ENCODE measurements at places on chromosomes 16 and 17. TPM values are rescaled to one million over a fixed set of nuclear protein-coding genes. Genes with fewer than 3 reads are reported as not detected.

DNA sequence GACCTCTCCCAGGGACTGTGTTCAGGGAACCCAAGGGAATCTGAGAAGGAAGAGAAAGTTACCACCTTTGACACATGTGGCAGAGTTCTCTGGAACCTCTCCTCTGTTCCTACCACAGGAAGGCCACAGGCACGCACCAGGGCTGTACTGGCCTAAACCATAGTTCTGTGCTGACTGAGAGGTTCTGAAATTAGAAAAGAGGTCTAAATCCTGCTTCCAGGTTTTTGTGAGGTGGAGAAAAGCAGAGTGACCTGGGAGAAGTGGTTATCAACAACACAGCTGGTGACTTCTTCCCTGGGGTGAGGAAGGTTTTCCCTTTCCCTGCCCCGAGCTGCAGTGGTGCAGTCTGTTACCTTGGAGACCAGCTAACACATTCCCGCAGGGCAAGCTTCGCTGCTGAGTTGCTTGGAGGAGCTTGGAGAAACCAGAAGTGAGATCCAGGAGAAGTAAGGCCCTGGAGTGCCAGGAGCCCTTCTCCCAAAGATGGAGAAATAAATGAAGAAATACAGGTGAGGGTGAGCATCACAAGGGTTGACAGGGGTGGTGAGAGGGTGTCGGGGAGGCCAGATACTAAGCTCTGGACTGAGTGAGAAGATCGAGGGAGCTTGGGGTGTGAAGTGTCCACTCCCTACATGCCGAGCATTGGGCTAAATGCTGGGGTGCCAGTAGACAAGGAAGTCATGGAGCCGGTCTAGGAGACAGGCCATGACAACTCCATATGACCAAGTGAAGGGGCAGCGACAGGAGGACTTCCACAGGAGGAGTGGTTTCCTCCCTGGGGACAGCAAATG lies at the start of gene VWA3A:
VWA3A (plus strand) TSS at position 399 of the 791 bp plus-strand sequence; CDS start at position 496, 97 bp downstream.
- no peak for DNase-seq

DNA sequence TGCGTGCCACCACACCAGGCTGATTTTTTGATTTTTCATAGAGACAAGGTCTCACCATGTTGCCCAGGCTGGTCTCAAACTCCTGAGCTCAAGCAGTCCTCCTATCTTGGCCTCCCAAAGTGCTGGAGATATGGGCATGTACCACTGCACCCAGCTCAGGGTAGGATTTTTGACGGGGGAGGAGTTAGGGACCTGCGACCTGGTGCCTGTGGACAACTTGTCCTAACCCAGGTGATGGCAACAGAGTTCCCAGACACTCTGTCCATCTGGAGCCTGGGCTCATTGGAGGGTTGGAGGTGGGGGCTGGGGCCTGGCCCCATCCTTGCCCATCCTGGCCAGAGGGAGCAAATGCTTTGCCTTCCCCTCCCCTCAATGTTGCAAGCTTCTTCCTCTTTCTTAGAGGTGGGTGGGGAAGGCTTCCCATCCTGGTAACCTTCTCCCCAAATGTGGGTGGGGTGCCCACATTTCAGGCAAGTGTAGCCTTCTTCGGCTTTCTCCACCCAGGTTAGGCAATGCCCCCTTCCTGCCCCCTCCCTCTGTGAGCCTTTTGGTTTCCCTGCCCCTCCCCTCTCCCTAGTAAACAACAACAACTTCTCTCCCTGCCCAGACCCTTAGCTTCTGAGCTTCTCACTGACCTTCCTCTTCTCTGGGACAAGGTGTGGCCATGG lies 24.9 kb downstream of the RARA start:
- DNase-seq: no peak

Gene TNP2
- total RNA-seq: not detected

Gene CNP
- 37.8 TPM for total RNA-seq

GRCh38 chr17:50836826-50837225 lies 1.4 kb downstream of the WFIKKN2 start:
- DNase-seq: no peak

GRCh38 chr16:339680-340079 lies 12.8 kb downstream of the AXIN1 start:
- DNase-seq: no peak

- no peak for DNase-seq
Observed at GRCh38 chr17:80886641-80887573, 104.7 kb upstream of the CHMP6 start.

- no peak for DNase-seq
Observed at GRCh38 chr17:5138616-5139457, 23.0 kb downstream of the USP6 start.

DNA sequence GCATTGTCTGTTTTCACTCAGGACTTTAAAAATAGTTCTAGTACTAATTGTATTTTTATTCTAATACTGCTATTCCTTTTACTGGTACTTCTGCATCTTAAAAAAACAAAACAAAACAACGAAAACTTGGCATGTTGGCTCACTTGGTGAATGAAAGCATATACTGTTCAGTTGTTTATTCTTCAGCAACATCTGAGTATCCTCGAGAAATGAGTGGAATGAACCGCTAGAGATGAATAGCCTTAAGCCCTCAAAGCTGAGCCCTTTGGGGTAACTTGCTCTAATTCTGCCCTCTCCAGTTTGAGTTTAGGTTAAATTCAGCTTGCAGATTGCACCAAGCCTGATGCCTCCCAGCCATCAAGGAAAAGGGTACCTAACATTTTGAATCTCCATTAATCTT lies 126.5 kb downstream of the WWOX start:
- DNase-seq: no peak

DNA sequence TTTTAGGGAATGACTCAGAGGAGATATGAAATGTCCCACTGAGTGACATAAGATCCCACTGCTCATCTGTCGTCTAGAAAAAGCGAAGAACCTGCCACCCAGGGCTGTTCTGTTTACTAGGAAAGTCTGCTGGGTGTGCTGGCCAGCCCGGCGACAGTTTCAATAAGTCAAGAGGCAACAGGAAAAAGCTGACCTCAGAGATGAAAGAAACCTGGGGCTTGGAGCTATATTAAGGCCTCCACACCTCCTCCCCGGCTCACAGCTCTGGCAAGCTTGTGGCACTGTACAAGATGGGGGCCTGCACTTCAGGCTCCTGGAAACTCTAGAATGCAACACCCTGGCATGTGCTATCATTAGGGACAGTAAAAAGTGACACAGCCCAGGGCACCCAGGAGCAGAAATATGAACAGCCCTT lies 10.6 kb downstream of the ZFHX3 start:
- DNase-seq: peak; percentile 44

Gene ABCC6
- total RNA-seq: 1.7 TPM

Data from RPMI7951 (cell line).